ENCODE measurements at places on chromosomes 7 and 10.
A peak's percentile ranks its signal among the peaks of the same experiment; 100 is the strongest.

- DNase-seq = peak; percentile 59
Measured at GRCh38 chr10:34655286-34656170, 159.6 kb downstream of the PARD3 start.

GRCh38 chr10:48773580-48773979 lies 88.9 kb downstream of the WDFY4 start:
- no peak for DNase-seq

DNA sequence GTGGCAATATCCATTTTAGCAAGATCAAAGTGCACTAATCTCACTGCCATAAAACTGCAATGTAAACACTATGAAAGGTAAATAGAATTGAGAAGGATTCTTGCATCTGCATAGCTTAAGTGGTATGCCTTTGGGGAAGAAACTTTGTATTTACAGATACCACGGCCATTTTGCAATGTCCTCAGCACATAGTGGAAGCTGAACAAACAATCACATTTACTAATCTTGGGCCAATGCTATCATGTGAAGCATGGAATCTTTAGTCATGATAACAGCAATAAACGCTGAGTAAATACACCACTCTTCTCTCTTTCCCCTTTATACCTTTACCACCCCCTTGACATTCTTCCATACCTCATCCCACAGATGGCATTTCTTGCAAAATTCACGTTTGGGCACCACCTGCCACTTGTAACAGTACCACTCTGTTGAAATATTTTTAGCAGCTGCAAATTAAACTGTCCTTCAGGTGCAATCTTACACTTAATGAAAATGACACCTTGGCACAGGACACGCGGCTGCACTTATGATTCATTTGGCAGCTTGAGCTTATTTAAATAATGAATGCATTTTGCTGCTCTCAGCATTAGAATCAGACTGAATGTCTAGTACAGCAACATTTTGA lies 171.8 kb downstream of the SEMA3A start:
- no peak for DNase-seq

- DNase-seq = no peak
Measured at GRCh38 chr10:126373972-126374371, 14.3 kb downstream of the ADAM12 start.

DNA sequence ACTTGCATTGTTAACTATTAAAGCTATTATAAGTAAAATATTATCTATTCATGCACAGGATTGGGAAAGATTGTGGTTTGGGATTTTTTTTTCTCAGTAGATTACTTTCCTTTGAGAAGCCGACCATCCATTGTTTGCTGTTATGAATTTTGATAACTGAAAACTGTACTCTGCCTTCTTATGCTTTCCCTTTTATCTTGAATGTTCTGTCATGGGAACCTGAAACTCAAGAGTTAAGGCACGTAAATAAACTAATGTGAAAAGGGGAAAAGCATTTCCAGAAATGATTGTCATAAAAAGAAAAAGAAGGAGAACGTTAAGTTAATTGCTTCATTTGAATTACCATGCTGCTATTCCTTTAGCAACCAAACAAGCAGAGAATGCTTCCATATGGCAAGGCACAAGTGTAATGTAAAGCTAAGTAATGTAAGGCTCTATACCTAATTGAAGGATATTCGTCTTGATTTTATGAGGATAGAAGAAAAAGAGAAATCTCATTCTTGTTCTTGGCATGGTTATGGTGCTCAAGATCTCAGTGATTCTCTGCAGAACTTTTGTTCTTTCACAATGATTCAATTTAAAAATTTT lies 370.8 kb downstream of the AUTS2 start:
- no peak for DNase-seq

DNA sequence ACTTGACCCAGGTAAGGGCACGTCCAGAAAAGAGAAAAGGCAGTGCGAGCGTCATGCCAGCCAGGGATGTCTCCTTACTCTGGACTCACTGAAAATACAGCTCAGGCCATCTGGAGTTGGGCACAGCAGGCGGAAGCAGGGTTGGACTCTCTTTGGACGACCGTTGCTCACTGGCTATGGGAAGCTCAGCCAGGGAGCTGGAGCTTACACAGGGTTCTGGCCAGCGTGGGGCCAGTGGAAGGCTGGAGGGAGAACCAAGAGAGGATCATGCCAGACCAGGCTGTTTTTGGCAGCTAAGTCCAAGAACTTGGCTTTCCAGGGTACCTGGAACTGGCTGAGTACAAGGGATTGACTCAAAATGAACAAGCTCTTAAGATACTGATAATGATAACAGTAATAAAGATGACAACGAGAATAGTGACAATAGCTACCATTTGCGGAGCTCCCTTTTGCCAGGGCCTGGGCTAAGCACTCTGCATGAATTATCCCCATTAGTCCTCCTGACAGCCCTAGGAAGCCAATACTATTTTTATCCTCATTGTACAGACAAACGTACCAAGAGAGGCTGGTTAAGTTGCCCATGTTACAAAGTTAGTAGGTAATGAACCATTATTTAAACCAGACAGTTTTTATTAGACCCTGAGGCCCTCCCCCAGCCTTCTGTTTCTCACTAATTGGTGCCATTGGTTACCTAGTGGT lies 177.6 kb downstream of the PTPN20 start:
- no peak for DNase-seq

DNA sequence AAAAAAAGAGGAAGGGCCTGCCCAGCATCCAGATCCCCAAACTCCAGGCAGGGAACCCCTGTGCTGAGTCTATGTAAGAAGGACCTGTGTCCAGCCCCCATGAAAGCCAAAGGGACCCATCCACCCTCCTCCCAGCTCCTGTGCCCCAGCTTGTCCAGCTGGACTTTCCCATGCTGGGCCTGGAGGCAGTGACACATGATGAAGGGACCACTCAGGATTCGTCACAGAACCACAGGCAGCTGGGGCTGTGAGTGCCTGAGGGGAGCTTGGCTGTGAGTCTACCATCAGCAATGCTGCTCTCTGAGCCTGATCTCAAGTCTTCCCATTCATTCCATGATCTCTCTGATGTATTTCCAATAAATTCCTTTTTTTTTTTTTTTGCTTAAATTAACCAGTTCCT lies 36.2 kb upstream of the MNX1 start:
- no peak for DNase-seq

DNA sequence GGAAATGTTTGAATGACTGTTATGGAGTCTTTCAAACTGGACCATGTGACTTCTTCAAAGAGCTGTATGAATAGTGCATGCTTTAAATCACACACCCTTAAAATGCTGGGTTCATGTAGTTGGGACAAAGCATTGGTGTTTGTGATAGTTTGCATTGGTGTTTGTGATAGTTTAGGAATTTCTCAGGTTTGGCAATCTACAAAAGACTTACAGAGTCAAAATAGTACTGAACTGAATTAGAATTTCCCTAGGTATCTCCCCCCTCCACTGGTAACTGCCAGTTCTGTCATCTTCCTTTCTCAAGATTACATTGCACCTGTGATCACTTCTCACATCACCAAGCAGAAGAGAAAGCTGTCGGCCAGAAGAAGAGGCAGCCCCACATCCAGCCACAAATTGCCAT lies 261.1 kb downstream of the GATA3 start:
- no peak for DNase-seq

- DNase-seq = no peak
Measured at GRCh38 chr7:92854501-92855238, 18.3 kb upstream of the CDK6 start.

DNA sequence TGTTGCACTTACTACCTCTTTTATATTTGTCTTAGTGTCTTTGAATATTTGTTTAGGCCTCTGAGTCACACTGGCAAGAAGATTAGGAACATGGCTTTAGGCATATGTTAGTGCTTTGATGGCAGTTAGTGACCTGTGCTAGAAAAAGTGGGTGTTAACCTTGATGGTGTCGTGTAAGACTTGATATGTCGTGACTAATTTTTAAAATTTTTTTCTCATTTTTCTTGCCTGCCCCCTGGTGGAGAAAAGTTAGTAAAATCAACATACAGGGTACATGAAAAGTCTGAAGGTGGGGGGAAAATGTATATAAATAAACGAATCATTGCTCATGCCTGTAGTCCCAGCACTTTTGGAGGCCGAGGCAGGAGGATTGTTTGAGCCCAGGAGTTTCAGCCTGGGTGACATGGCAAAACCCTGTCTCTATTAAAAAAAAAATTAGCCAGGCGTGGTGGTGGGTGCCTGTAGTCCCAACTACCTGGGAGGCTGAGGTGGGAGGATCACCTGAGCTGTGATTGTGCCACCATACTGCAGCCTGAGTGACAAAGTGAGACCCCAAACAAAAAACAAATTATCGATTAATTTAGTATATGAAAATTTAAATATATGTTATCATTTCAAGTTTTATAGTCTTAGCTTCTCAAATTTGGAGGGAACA lies 44.6 kb downstream of the TAX1BP1 start:
- no peak for DNase-seq

GRCh38 chr10:109875828-109876821 lies 47.2 kb downstream of the XPNPEP1 start:
- no peak for DNase-seq

GRCh38 chr7:76234931-76235441 lies 33.3 kb downstream of the SRRM3 start:
- peak; percentile 83 for DNase-seq

DNA sequence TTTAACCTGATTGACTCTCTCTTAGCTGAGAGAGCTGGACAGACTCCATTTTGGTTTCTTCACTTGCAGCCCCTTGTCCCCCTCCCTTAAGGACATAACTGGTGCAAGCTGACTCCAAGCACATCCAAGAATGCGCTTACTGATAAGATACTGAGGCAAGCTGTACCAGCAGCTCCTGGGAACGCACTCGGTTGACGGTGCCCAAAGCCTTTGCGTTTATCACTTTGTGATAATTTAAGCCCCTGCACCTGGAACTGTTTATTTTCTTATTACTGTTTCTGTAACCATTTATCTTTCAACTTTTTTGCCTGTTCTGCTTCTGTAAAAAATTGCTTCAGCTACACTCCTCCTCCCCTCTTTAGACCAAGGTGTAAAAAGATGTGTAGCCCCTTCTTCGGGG lies 8.5 kb downstream of the AKR1B15 start:
- DNase-seq = no peak

- DNase-seq = peak; percentile 57
Measured at GRCh38 chr10:68156373-68157185, 47.3 kb downstream of the MYPN start.
